Fibroblast of gingiva (primary cell): ENCODE measurements at places on chromosomes 16 and 17.
A peak's percentile ranks its signal among the peaks of the same experiment; 100 is the strongest.

DNA sequence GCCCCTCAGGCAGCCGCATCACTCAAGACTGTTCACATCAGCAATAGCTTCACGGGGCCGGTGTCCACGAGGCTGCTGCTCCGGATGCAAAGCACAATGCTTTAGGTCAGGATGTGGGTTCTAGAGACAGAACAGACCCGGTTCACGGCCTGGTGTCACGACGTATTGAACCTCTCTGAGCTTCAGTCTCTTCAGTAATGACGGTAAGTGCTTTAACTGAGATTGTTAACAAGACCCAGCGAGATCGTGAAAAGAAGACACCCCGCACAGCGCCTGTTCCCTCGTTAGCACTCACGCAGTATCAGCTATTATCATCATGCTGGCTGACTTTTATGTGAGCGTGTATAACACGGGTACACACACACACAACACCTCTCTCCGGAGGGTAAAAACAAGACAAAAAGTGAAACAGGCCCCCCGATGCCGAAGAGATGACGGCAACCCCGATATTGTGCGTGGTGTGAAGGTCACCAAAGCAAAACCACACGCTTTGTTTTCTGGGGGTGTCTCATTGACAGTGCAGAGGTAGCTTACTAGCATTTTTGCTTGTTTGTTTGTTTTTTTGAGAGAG, 21.4 kb upstream of the ABR start:
- DNase-seq: no peak

DNA sequence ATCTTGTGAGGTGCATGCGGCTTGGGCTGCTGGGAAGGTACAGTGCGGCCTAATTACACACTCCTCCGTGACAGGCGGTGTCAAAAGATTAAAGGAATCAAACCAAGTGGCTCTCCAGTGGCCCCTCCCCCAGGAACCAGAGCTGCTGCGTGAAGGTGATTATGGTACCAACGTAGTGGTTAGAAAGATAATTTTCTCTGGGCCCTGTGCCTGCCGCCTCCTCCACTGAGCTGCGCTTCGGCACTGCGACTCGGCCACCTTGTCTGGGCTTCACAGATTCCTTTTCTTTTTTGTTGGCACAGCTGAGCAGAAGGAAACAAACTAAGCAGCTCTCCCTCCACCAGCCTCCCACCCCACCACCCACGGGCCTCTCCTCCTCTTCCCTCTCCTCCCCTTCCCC, 113.2 kb upstream of the SDK2 start:
- DNase-seq: no peak

DNA sequence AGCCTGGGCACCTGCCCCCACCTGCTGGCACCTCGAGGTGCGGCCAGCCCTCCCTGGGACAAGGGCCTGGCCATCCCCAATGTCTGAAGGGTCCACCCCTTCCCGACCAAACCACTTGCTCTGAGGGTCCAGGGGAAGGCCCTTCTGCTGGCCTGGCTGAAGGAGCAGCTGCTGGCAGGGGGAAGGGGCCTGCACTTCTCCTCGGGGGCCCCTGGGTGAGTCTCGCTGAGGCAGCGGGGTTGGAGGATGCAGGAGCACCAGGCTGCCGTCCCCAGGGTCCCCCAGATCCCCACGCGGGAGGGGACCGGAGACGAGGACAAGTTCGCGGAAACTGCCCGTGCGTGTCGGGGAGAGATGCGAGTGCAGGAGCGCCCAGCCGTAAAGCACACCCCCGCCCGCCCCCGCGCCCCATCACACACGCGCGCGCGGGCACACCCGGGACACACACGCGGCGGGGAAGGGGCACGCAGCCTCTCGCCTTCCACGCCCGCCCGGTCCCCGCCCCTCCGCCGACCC, 725 bp upstream of the CACNA1H start:
- DNase-seq: no peak

DNA sequence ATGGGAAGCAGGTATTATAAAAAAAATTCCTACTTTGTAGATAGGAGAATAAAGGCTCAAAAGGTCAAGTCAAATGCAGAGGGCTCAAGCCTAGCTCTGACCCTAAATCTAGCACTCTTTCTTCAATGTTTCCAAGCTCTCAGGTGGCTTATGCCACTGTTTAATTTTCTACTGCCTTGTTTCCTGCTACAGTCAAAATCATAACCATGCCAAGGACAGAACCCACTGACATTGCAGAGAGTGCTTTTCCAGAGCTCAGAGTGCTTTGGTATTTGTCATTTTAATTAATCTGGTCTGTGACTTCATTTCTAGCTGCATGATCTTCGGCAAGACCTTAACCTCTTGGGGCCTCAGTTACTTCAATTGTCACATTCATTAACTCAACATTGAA, 344.7 kb downstream of the CA10 start:
- DNase-seq: no peak

DNA sequence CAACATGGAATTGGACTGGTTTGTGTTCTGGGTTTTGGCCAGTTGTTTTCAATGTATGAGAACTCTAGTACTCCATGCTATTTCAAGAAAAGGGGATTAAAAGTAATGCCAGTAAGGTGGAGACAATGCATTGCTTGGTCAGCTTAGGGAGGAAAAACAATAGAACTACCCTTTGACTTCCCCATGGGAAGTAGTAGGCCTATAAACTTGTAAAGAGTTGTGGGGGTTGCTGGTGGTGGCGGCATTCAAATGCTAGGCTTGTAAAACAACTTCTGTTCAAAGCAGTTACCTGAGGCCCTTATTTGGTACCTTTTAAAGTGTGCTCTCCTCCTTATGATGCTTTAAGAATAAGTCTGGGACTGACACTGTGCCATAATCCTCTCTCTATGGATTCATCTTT, 9.4 kb downstream of the MAP3K3 start:
- DNase-seq: no peak

- DNase-seq: no peak
These were observed 12.1 kb upstream of the GFOD2 start for GRCh38 chr16:67731071-67731752.

DNA sequence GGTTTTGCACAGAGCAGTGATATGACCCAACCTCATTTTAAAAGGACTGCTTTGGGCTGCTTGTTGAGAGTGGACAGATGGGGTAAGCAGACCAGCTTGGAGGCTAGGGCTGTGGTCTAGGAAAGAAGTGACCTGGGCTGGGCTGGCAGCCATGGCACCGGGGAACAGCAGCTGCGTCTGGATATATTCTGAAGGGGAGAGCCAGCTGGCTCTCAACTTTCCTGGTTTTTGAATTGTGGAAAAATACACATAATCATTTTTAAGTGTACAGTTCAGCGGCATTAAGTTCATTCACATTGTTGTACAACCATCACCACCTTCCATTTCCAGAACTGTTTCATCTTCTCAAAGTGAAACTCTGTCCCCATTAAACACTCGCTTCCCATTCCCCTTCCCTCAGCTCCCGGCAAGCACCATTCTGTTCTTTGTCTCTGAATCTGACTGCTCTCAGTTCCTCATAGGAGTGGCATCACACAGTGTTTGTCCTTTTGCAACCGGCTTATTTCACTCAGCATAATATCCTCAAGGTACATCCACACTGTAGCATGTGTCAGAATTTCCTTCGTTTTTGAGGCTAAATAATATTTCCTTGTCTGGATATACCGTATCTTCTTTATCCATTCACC, 113.2 kb downstream of the SPECC1 start:
- no peak for DNase-seq

DNA sequence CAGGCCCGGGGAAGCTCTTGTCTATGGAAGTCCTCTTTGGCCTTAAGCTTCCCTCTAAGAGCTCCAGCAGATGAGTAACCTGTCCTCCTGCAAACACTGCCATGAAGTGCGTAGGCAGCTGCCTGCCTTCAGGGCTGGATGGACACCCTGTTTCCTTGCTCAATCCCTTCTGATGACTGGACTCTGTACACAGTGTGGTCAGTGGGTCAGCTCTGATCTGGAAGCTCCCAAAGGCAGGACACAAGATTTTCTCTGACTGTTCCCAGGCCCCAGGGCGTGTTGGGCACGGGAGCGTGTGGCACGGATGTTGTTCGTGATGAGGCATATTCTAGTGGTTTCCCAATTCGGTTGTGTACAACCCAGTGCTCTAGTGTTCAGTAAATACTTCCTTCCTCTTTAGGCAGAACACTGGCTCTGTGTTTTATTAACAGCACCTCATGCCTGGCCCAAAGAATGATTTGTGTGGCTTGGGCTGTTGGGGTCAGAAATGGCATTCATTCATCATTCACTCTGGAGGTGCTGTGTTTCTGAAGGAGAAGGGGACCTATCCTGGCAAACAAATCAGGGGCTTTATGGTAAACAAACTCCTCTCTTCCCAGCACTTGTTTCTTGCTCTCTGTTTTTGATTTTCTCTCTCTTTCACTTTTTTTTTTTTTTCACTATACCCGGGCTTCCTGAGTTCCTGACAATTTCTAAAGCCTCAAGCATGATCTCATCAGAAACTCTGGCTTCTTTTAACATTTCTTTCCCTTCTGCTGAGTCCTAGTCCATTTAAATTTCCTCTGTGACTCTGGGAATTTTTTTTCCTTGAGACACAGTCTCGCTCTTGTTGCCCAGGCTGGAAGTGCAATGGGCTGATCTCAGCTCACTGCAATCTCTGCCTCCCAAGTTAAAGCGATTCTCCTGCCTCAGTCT, 12.0 kb upstream of the RNF157 start:
- DNase-seq: peak; percentile 97

- peak; percentile 45 for DNase-seq
These were observed 20.2 kb downstream of the CHCT1 start for GRCh38 chr17:60442271-60443173.

- DNase-seq: no peak
These were observed 36.0 kb upstream of the ADCY9 start for GRCh38 chr16:4152267-4152666.

- no peak for DNase-seq
These were observed 1.6 kb upstream of the SMTNL2 start for GRCh38 chr17:4582691-4583090.

DNA sequence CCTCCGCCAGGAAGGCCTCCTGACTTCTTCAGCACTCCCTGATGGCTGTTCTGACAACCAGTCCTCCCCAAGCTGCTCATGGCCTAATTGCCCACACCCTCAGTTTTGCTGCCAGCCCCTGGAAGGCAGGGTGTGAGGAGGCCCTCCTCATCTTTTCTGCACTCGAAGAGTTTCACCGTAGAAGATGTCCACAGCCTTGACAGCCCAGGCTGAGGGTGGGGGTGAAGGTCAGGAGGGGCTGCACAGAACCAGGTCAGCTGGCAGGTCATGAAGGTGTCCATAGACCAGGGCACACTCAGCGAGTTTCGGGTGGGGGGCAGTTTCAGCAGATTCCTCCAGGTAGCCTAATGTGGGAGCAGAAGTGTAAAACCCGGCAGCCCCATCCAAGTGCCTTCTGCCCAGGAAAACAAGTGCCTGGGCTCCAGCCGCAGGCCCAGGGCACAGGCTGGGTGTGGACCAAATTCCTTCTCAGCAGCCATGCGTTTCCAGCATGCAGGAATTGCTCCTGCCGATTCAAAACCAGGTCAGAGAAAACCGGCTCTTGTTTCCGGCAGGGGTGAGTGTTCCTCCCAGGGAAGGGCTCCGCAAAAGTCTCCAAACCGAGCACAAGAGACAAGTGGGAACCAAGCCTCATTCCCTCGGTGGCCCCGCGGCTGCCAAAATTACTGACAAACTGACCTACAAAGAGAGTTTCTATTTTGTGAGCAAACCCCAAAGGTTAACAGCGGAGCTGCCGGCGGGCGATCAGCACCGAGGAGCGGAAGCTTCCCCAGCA, 228.8 kb downstream of the C16orf78 start:
- peak; percentile 12 for DNase-seq

DNA sequence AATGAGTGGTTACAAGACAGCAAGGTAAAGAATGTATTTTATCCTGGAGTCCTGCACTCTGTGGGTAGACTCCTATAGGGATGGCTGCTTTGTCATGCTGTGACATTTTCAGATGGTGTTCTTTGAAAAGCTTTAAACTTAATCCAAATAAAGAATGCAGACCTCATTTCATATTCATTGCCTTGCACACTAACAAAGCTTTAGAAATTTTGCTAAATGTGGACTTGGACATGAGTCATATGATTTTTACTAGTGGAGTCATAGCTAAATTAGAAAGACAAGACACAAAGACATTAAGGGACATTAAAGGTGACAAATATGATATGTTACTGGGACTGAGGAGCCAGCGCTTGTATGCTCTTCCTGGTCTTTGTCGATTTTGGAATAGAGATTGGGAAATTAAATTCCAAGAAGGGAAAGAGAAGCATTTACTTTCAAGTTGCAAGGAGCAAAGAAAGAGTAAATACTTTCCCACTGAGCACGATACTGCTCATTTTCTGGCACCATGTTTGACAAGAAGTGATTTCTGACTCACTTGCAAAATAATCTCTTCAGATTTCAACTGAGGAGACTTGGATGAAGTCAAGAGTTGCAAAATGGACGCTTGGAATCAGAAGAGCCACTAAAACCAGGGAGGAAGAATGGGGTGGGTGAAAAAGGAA, 152.9 kb upstream of the MYOCD start:
- DNase-seq: peak; percentile 15
